ENCODE measurements at places on chromosomes 7 and 10.

DNA sequence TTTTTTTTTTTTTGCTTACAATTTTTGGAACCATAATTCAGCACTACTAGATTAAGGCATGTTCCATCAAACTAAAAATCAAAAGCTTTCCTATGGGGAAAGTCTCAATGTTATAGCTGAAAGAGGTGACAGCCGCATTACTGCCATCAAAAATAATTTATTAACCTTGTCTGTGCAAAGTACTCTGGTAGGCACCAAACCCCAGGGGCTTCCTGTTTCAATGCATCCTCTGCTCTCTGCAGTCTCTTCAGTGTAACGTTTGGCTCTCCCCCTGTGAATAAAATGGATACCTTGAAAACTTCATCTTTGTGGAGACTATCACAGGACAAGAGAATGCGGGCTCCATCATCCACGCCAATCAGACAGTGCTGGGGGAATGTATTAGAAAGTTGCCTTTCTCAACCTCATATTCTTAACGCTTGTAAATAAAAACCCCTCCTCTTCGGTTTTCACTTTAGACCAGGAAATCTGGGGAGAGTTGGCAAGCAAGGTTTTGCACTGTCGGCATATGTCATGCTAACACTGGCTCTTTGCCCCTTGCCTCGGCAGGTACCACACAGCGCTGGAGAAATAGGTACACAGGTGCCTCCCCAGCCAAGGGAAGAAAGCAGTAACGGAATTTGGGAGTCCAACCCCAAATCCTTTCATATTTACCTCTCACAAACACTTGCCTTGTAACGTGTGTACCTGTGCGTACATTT, 1.6 kb upstream of the NRG3 start:
- no peak for DNase-seq

DNA sequence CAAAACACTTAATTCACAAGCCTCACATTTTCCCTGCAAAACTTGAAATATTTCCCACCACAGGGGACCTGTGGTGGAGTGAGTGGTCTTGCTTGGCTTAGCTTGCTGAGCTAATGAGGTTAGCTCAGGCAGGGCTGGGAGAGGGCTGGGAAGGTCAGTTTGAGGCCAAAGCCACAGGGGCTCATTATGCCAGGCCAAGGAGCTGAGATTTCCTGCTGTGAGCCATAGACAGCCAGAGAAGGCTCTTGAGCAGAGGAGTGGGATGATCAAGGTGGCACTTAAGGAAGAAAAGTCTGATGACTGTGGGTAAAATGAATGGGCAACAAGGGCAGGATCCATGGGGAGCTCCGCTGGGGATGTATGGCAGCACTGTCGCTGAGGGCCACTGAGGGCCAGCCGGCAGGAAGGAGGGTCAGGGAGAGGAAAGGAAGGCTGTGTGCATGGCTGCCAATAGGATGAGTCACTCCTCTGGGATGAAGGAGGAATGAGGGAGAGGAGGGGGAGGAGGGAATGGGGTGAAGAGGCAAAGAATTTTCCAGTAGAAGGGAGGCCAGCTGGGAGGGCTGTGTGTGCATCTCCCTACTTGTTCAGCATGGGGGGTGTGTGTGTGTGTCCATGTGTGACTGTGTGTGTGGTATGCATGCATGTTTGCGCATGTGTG, 18.7 kb upstream of the ZNF488 start:
- DNase-seq: no peak

DNA sequence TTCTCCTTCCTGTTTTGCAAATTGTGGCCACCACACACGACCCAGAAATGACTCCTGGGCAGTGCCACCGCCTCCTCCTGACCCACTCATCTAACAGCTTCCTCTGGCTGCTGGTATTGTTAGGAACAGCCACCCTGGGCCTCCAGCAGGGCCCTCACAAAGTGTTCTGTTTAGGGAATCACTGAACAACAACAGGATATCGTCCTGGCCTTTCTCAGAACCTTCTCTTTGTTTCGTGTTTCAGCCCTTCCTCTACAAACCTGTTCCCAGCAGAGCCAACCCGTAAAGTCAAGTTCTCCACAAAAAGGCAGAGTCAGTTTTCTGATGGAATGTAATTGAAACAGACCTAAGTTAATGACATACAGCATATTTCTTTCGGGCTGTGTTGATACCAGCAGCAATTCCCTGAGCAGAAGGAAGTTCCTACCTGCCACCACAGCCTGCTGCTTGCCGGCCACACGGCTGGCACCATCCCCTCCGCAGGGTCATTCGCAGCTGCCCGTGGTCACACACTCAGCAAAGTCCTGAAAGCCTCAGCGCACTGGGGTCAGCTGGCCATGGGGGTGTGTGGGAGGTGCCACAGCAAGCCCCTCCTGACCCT, 91.7 kb upstream of the PITRM1 start:
- no peak for DNase-seq

GRCh38 chr7:39383136-39383535, 183.1 kb upstream of the YAE1 start:
- DNase-seq: no peak

DNA sequence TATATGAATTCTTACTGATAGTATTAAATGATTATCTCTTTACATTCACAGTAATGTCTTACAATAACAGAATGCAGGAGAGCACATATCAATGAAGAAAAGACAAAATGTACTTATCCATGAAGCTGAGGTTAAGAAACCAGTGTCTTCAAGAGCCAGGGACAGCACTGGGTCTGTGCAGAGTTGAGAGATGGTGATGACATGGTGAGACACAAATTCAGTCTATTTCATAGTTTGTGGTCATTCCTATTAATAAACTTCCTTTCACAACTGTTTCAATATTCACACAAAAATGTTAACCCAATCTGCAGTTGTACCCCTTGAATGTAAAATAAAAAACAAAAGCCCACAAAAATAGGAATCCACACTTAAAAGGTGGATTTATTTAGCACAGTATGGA, 5.3 kb upstream of the MAGI2 start:
- DNase-seq: no peak

GRCh38 chr10:132299371-132300336, 8.1 kb downstream of the STK32C start:
- no peak for DNase-seq

DNA sequence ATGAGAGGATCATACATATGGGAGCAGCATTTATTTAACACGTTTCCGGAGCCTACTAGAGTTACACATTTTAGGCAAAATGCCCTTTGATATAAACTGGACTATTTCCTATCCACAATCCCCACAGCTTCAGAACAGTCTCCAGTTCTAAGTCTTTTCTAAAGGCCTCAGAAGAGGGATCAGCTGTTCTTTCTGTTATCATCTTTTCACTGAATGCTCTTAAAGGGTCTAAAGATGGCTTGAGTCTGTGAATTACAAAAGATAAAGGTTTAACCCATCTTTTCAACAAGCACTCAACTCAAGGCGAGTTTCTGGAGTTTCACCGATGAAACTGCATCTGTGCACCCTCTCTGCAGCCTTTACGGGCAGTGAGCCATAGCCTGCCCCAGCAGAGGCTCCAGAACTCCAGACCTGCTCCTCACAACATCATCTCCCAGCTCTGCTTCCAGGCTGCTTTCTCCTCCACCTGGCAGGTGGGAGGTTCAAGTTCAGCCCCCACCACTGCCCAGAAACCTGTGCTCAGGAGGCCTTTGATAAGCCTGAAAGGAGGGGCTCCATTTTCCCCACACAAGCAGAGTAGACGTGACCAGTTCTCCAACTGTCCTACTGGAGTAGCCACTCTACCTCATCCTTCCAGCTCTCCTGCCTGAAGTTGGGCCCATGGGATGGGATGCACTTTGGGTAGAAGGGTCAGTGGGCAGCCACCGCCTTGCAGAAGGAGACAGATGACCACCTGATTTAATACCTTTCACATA, 53.4 kb downstream of the HSPA12A start:
- no peak for DNase-seq

- DNase-seq: no peak
Measured at GRCh38 chr10:74743401-74743800, 83.0 kb upstream of the KAT6B start.

DNA sequence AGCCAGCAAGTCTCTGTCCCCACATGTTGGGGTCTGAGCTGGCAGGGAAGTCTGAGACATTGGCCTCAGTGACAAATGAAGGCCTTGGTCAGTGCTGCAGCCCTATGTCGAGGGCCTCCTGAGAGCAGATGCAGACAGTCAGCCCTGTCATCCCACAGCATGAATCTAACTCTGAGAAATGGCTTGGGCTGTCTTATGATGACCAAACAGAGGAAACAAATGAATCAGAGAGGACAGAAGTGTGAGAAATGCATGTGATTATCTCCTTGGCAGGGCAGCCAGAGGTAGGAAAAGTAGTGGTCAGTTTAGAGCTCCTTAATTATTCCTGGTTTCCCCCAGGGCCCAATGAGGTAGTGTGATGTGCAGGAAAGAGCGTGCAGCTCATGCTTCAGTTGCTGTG, 287.6 kb downstream of the SORCS3 start:
- DNase-seq: no peak

GRCh38 chr10:63976538-63976937, 455.3 kb downstream of the REEP3 start:
- no peak for DNase-seq

GRCh38 chr7:143288836-143289235, 685 bp downstream of the CASP2 start:
- no peak for DNase-seq

DNA sequence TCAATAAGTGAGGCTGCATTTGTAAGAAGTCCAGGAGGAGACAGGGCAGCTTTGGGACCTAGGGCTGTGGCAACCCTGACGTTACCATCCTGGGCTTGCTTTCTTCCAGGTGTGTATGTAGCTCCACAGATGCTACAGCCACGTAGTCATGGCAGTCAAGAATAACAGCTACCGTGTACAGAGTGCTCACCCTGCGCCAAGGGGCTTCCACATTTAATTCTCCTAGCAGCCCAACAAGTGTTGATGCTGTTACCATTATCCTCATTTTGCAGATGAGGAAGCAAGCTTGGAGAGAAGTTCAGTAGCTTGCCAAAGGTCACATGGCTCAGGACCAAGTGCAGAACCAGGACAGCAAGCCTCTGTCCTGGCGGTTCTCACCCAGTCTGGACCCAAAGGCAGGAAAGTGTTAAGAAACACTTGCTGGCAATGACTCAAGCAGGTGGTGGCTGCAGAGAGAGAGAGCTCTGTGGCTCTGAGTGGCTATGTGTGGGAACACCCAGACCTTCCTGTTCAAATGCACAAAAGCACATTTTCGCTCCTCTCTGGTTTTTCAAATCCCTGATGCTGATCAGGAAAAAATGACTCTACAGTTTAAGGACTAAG, 89.8 kb downstream of the CREM start:
- DNase-seq: no peak

DNA sequence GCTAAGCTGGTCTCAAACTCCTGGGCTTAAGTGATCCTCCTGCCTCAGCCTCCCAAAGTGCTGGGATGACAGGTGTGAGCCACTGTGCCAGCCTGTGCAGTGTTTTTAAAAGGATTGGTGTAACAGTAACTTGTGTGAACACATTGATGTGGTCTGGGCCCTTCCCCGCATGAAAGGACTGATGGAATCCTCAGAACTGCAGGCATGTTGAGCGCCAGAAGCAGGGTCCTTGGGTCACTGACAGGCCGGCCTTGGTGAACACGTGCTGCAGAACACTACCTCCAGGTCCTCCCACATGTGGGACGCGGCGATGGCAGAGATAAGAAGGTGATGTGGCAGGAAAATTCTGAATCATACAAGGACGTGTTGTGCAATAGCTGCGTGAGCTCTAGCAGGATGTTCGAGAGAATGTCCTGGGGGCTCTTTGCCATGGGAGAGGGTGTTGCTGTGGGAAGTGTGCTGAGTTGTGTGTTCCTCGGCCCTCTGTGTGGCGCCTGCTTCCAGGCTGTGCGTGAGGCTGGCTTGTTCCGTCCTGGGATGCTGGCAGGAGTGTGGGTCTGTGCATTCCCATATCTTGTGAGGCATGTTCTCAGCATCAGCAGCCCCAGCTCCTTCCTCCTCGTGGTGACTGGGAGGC, 68.2 kb downstream of the DNAJB6 start:
- no peak for DNase-seq

- DNase-seq: no peak
Measured at GRCh38 chr10:129954492-129955315, 9.4 kb downstream of the EBF3 start.

GRCh38 chr7:36084485-36085091, 68.5 kb upstream of the EEPD1 start:
- no peak for DNase-seq

DNA sequence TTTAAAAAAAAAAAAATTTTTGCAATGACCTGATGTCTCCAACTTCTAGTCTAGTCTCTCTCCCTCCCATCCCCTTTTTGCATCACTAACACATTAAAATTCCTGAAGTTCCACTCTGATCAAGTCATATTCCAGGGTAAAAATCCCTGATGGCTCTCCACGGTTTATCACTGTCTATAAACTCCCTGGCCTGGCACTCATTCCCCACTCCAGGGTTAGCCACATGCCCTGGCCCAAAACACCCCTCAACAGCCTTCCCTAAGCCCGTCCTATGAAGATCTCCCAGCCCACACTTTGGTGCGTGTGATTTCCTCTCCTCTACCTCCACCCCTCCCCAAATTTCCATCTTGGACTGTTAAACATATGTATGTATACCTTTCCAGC, 125.4 kb downstream of the JAZF1 start:
- DNase-seq: no peak
